ENCODE measurements at places on chromosomes 1 and 21.

GRCh38 chr1:229594227-229595008 lies 31.5 kb downstream of the TAF5L start:
- DNase-seq = no peak

DNA sequence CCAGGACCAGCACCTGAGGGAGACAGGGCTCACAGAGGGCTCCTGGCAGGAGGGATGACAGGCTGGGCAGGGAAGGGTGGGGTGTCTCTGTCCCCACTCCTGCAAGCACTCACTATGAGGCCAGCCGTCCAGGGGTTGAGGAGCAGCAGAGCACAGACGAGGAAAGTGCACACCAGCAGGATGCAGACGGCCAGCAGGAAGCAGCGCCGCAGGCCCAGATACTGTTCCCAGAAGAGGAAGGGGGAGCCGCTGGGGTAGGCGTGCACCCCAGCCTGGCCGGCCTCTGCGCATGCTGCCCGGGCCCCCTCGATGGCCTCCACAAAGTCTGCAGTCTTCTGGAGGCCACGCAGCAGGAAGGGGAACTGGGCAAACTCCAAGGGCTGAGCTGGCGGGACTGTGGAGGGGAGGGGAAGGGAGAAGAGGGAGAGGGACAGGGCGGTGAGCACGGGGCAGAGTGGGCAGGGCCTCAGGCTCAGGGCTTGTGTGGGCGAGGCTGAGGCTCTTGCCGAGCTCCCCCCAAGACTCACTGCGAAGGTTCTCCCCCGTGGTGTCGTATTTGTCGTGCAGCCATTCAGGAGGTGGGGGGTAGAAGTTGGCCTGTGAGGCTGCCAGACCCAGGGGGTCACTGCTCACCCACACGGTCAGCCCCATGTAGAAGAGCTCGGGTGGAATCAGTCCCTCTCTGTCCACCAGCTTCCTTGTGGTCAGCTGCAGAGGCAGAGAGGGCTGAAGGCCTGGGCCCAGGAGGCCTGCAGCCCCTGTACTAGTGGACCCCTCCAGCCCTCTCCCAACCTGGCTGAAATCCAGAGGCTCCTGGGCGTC lies 16.5 kb downstream of the PTCH2 start:
- no peak for DNase-seq

GRCh38 chr1:160322831-160323230 lies 20.2 kb downstream of the COPA start:
- DNase-seq = no peak

DNA sequence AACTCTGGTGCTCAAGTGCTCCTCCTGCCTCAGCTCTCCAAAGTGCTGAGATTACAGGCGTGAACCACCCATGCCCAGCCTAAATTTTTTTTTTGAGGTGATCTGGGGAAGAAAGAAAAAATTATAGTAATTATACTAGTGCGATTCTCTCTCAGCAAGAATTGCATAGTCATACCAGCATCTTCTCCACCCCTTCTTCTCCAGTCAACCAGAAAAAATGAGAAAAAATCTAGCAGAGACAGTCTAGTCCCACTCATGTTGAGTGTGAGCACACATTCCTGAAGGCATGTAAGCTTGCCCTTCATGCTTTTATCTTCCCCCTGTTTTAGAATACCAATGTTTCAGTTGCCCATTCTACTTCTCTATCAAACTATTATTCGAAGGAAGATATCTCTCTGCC lies 207.6 kb downstream of the S1PR1 start:
- DNase-seq = no peak

DNA sequence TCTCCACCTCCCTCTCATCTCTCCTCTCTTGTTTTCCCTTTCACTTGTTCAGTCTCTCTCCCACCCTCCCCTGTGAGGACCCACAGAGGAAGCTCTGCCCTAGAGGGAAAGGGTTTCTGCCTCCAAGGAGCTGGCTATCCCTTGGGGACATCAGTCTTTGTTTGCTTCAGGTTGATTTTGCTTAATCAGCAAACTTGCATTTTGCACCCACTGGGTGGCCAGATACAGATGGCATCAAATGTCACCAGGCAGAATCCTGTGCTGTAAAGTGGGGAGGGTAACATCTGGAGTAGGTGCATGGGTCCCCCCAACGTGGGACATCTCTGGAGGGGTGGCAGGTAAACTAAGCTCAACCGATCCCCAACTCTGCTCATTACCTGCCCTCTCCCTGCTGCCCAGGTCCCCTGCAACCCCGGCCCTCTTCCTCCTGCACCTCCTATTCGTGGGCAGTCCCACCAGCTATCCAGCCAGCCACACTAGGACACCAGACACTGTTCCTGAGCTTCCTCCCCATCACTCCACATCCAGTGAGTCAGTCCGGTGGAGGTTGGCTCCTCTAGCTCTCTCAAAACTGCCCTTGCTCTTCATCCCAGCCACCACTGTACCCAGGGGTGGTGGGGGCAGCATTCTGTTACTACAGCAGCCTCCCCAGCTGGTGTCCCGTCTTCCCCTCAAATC lies 123.3 kb downstream of the KCNN3 start:
- DNase-seq = no peak

GRCh38 chr1:64601207-64601606 lies 131.3 kb downstream of the CACHD1 start:
- DNase-seq = no peak

GRCh38 chr1:44822131-44822701 lies 13.9 kb downstream of the BTBD19 start:
- no peak for DNase-seq

GRCh38 chr1:44471911-44472453 lies 66.9 kb downstream of the RNF220 start:
- no peak for DNase-seq

DNA sequence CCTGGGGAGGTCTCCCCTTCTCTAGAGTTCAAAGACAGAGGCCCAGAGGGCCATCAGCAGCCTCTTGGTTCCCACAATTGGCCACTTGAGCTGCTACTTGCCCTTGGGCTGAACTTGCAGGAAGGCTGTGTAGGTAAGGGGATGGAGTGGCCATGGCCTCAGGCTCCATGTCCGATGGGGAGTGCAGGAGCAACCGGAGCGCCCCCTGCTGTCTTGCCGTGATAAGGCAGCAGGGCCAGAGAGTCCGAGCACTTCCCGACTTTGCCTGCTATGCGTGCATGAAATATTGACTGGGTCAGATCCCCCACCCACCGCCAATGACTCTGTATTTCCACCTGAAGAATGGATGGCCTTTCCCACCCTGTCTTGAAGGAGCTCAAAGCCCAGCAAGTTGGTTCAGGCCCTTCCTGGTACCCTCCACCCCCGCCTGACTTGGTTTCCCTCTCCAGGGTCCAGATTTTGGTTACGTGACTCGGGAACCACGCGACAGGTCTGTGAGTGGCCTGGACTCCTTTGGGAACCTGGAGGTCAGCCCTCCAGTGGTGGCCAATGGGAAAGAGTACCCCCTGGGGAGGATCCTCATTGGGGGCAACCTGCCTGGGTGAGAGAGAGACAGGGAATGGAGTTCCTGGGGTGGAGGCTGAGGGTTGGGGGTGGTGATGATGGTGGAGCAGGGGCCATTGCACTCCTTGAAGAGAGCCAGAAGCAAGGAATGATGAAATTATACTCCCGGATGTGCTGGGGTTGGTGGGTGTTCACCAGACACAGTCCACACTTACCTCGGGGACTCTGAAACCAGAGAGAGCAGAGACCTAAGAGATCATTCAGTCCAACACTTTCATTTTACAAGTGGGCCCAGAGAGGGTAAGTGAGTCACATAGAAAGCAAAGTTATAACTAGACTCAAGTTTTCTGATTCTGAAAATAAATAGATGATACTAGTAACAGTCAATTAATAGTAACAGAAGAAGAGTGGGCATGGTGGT lies 25.6 kb downstream of the PADI3 start:
- DNase-seq = no peak

- no peak for DNase-seq
Observed at GRCh38 chr21:41217671-41218385, 49.9 kb downstream of the BACE2 start.

- peak; percentile 19 for DNase-seq
Observed at GRCh38 chr1:48873944-48874343, 97.3 kb upstream of the BEND5 start.

DNA sequence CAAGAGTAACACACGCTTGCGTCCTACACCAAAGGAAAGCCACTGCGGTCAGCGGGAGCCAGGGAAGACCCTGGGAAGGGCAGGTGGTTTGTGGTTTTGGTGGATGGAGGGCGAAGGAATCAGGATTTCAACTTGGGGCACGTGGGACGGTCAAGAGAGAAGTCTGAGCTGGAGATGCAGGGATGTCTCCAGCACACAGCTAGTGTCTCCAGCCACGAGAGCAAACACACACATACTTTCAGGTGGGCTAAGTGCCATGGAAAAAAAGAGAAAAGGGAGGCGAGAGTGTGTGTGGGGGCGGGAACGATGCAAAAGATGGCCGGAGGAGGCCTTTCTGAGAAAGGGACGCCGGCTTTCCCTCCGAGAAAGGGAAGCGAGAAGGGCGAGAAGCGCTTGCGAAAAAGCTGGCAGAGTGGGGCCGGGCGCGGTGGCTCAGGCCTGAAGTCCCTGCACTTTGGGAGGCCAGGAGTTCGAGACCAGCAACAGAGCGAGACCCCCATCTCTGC lies 1.4 kb upstream of the SRRM1 start:
- no peak for DNase-seq

- no peak for DNase-seq
Observed at GRCh38 chr1:63316598-63316983, 5.8 kb upstream of the FOXD3 start.

DNA sequence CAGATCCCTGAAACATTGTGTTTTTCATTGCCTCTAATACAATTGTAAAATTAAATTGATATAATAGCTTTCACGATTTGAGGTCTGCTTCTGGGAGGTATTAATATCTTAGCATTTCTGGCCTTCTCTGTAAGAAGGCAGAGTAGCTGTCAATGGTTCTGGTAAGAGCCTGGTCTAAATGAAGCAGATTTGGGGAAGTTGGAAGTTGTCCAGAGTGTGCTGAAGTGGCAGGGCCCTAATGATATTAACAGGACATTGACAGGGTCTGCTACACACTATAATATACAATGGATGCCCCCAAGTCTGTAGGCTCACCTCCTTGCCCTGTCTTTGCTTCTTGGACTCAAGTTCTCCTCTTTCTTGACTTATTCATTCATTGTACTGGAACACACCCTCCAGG lies 99.5 kb downstream of the C4BPA start:
- DNase-seq = no peak

- DNase-seq = no peak
Observed at GRCh38 chr1:47627471-47628370, 189.9 kb downstream of the FOXD2 start.

GRCh38 chr1:1900883-1901640 lies 10.2 kb upstream of the GNB1 start:
- DNase-seq = no peak

DNA sequence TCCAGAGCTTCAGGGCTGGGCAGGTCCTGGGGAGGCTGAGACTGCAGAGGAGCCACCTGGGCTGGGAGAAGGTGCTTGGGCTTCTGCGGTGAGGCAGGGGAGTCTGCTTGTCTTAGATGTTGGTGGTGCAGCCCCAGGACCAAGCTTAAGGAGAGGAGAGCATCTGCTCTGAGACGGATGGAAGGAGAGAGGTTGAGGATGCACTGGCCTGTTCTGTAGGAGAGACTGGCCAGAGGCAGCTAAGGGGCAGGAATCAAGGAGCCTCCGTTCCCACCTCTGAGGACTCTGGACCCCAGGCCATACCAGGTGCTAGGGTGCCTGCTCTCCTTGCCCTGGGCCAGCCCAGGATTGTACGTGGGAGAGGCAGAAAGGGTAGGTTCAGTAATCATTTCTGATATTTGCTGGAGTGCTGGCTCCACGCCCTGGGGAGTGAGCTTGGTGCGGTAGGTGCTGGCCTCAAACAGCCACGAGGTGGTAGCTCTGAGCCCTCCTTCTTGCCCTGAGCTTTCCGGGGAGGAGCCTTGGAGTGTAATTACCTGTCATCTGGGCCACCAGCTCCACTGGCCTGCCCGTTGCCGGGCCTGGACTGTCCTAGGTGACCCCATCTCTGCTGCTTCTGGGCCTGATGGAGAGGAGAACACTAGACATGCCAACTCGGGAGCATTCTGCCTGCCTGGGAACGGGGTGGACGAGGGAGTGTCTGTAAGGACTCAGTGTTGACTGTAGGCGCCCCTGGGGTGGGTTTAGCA lies 9.3 kb downstream of the MYBPH start:
- DNase-seq = no peak

DNA sequence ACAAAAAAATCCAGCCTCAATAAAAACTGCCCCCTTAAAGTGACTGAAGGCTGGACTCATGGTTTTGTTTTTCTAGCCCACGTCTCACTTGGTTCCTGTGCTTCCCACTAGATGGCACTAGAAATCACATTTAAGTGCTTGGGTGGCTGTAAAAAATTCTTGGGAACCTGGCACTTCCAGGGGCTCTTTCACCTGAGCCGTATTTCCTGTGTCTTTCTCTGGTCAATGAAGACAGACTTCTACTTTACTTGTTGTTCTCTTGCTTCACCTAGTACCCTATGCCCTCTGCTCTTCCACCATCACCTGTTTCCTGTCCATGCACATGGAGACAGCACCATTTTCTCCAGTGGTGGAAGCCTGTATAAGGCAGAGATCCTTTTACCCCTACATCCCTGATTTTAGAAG lies 20.0 kb downstream of the METTL13 start:
- DNase-seq = no peak

DNA sequence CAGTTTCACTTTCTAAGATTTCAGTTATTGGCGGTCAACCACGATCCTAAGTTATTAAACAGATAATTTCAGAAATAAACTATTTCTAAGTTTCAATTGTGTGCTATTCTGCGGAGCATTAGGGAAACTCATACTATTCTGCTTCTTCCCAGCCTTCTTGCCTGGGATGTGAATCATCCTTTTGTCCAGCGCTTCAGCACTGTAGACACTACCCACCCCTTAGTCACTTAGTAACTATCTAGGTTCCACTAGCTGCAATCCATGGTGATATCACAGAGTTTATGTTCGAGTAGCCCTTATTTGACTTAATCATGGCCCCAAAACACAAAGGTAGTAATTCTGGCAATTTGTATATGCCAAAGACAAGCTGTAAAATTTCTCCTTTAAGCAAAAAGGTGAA lies 279.9 kb upstream of the ADAMTS5 start:
- DNase-seq = no peak

- DNase-seq = no peak
Observed at GRCh38 chr1:234774971-234775370, 165.0 kb upstream of the IRF2BP2 start.

DNA sequence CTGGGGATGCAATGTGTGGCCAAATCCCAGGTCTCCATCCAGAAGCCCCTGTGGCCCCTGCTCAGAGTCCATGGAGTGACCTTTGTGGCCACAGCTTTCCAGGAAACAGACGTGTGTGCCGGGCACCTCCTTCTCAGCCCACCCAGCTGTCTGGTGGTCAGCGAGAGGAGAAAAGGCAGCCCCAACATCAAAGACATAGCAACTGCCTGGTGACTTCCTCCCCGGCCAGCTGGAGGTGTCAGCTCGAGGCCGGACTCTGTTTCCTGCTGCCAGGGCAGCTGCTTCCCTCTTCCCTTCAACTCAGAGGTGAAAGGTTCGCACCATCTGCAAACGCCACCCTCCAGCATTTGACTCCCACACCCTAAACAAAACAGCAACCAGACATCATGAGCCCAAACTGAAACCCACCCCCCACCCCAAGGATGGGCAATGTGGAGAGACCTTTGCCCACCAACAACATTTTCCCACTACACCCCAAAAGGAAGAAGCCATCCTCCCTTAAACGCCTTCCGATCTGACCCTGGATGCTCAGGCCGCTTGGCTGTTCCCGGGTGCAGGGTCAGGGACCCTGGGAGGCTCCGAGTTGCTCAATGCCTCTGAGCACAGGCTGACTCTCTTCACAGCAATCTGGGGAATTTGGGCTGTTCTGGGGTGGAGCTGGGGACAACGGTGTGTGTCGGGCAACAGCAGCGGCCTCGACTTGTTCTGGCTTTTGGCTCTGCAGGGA lies 162.3 kb downstream of the PSMG1 start:
- no peak for DNase-seq

GRCh38 chr1:109399326-109399957 lies 1.7 kb upstream of the SORT1 start:
- DNase-seq = no peak

- no peak for DNase-seq
Observed at GRCh38 chr1:179867493-179868330, 9.9 kb downstream of the TOR1AIP2 start.

Measured in amygdala (tissue), 56 donors.